ENCODE measurements at places on chromosomes 11 and 22.

GRCh38 chr11:42526426-42526825 is 785.4 kb upstream of the API5 start:
- DNase-seq: no peak

- DNase-seq: no peak
These were observed 37.1 kb upstream of the NNMT start for GRCh38 chr11:114259124-114259526.

GRCh38 chr22:36339171-36340065 is 48.3 kb downstream of the MYH9 start:
- no peak for DNase-seq

DNA sequence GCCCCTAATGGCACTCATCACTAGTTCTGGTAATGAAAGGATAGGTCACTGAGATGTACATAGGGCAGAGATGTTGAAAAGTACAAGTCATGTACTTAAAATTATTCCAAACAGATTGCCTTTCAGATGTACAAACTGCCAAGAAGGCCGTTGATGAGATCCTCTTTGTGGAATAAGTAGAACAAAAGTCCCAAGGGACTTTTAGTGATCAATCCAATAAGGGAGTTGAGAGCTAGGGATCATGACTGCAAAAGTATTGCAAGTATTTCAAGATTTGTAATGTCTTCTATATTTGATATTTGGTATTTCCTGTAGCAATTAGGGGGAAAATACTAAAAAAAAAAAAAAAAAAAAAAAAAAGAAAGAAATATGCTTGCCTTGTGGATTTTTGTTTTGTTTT is 82.2 kb downstream of the ATG16L2 start:
- no peak for DNase-seq

- DNase-seq: no peak
These were observed 157.8 kb downstream of the EFCAB6 start for GRCh38 chr22:43654271-43654670.

- DNase-seq: no peak
These were observed 733.7 kb downstream of the NELL1 start for GRCh38 chr11:21403069-21403468.

Data from left renal cortex interstitium (tissue), 4 donors.